ENCODE measurements at places on chromosomes 12 and 14. TPM values are rescaled to one million over a fixed set of nuclear protein-coding genes. Genes with fewer than 3 reads are reported as not detected.

Gene BCAT1
- total RNA-seq = 476 TPM

Gene MFAP5
- total RNA-seq = 86.4 TPM

Gene KRT6C
- total RNA-seq = not detected

Gene GNB3
- 16.6 TPM for total RNA-seq

DNA sequence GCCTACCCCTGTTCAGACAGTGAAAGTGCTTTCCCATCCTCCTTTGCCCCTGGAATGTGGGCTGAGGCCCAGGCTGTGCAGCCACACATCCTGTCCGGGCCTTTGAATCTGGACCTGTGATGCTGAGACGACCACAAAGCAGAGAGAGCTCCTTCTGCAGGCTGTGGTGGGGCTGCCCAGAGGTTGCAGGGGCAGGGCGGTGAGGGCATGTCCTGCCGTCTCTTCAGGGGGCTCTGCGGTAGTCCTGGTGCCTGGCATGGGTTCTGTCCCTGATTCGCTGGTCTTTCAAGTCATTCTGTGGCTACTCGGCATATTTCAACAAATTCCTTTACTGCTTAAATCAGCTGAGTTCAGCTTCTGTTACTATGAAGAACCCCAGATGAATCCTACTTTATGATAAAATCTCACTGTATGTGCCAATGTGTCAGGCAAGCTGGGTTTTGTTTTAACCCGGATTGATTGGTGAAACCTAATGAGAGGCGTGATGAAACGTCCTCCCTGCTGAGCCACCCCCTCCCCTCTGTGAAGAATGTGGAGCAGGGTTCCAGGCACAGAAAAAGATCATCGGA lies 63.4 kb upstream of the DICER1 start:
- DNase-seq = peak; percentile 84

DNA sequence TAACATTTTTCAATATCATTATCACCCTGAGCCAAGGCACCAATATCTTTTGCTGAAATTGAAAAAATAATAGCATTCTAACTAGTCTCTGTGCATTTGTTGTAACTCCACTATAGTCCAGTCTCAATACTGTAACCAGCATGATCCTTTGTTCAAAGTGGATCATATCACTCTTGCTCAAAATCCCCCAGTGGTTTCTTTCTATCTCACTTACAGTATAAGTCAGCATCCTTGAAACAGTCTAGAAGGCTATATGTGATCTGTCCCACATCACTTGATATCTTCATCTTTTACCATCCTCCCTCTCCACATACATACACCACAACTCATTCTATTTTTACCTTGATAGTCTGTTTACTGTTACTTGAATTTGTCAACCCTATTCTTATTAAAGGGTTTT lies 435.7 kb downstream of the CCER1 start:
- DNase-seq = no peak

Gene ALG10B
- total RNA-seq = 1.8 TPM

- peak; percentile 74 for DNase-seq
Measured at GRCh38 chr12:115541891-115542421, 735.5 kb downstream of the MED13L start.

DNA sequence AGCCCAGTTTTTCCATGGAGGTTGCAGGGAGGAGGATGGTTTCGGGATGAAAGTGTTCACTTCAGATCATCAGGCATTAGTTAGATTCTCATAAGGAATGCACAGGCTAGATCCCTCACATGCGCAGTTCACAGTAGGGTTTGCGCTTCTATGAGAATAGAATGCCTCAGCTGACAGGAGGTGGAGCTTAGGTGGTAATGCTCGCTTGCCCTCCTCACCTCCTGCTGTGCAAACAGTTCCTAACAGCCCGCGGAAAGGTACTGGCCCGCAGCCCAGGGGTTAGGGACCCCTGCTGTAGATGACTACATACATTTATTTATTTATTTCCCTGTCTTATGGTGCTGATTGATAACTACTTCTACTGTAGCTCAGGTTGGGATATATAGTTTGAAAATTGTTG lies 93.2 kb downstream of the FBXO33 start:
- no peak for DNase-seq

GRCh38 chr12:74781991-74782485 lies 244.4 kb downstream of the ATXN7L3B start:
- no peak for DNase-seq

Gene GLT8D2
- total RNA-seq = 11.1 TPM

DNA sequence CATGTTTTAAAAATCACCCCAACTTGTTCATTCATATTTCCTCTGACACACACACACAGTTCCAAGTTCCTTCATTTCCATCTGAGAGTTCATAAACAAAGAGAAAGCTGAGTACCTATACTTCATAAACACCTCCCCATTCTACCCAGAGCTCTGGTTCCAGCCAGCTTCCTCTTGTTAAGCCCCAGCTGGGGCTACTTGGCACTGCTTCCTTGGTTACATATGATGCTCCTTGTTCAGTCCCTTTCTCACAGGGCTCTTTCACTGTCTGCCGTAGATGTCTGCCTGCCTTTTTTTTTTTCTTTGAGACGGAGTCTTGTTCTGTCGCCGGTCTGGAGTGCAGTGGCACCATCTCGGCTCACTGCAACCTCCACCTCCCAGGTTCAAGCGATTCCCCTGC lies 77.5 kb downstream of the COX16 start:
- DNase-seq = no peak

DNA sequence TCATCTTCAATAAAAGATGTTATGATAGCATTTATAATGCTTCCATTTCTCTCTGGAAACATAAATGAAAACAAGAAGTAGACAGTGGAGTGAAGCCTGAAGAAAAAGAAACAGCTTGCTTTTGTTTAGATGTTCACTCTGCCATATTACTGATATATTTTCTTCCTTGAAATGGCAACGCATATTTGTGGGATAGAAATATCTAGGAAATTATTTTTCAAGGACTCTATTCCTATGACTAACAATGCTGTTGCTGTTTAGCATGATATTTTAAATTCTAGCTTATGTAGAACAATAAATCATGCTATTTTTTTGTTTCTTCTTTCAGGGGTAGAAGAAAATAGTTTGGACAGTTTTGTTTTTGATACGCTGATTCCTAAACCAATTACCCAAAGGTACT lies 359.0 kb downstream of the NAV3 start:
- no peak for DNase-seq

DNA sequence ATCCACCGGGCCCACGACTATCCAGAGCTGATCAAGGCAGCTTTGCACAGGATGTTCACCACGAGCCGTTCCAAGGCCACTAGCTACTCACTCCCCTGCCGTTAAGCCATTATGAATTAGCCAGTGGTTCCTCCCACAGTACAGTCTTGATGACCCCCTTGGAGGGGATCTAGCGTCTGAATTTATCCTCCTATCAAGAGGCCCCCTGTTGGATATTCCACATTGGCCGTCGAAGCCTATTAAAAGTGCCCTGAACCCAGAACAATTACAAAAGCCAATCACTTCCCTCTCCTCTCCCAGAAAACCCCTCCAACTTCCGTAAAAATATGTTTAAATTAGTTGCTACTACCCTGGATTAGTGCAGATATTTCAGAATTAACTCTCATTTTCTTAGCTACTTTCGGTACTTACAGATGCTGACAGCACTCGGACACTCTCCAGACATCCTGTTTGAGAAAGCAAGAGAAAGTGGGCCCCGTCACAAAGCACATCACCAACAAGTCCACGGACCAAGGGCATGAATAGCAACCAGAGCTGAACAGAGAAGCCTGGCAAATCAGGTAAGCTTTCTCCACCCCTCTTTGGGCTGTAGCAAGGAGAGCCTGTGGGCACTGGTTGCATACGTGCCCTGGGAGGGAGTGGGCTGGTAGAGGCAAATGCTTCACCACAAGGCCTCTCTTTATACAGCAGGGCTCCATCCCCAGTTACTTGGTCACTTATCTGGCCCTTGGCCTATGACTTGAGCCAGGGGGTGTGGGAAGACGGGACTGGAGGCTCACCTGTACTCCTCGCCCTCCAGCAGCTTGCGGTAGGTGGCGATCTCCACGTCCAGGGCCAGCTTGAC lies 5.3 kb downstream of the KRT3 start:
- DNase-seq = no peak

GRCh38 chr12:47032644-47033043 lies 46.8 kb upstream of the PCED1B start:
- peak; percentile 54 for DNase-seq

Gene ZC2HC1C
- total RNA-seq = 1.4 TPM

DNA sequence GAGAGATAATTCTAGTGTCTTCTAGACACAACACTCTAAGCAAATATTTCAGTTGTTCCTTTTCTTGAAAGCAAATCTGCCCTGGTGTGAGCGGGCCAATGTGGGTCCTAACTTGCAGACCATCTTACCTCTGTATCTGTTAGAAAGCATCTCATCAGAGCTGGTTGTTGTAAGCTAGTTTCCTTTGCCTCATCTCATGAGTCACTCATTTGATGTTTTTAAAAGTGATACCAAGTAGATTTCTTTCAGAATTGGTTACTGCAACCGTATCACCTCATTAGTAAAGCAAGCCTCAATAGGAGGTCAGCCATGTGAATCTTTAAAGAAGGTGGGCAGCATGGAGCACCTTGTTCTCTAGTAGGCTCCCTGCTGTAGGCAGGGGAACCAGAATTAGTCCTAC lies 78.6 kb downstream of the DAAM1 start:
- peak; percentile 55 for DNase-seq

Gene KRT77
- total RNA-seq = not detected

GRCh38 chr12:68422159-68422558 lies 90.0 kb upstream of the MDM1 start:
- no peak for DNase-seq

Gene KCNC2
- total RNA-seq = not detected

DNA sequence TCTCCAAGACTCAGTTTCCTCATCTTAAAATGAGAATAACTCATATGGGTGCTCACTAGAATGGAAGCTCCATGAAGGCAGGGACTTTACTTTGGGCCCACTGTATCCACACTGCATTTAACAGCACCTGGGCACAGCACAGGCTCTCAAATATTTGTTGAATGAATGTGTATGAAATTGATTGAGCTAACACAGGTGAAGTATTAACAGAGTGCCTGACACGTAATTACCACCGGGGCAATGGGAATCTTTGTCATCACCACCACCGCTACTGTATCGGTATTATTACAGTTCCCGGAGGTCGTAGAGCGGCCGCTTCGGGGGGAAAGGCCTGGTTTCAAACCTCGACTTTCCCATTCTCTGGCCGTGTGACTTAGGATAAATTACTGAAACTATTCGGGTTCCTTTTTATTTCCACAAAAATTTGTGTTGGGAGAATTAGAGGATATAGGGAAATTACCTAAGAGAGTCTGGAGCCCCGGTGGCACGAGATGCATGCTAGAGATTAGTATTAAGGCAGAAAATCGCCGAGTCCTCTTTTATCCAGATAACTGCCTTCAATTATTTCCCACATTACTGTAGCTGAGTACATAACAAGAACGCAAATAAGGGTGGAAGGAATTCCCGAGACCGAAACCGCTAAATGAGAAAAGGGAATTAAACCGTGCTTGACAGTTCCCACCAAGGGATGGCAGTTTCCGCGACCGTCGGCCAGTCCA lies 1.0 kb upstream of the RIC8B start:
- no peak for DNase-seq

Data from astrocyte (in vitro differentiated cells and primary cell).